Neural crest cell (in vitro differentiated cells): ENCODE measurements at places on chromosomes 1 and 21. TPM values are rescaled to one million over a fixed set of nuclear protein-coding genes. Genes with fewer than 3 reads are reported as not detected.

DNA sequence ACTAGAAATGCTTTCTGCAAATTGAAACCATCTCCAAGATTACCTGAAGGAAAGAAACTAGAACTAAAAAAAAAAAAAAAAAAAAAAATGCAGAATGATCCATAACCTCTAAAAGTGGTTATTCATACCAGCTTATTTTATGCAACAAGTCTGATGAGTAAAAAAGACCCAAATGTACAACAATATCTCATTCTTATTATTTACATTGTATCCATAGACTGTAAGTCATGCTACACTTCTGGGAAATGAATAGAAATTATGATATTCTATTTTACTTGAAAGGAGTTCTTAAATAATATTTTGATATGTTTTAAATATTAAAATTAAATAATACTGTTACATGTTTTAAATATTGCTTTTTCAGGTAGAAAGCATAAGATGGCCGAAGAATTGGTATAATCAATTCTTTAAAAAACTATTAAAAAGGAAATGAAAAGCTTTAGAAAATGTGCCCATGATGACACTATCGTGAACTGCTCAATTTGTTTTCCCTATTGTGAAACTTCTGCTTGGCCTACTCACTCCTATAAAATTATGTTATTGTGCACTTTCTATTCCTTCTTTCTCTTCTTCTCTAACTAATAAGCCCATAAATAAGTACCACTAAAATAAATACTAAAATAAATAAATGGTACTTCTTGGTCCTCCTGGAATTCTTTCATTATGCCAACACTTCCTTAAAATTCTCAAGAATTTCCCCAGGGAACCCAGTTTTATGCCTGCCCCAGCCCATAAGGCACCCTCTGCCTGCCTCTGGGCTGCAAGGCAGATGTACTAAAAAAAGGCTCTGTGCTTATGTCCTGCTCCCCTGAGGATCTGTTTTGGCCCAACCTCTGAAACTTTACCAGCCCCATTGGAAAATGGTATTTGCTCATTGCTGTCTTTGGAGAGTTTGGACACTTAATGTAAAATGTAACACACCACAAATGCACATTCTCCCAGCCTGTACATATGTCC lies 18.1 kb downstream of the SAMSN1 start:
- H3K4me3 ChIP-seq: no peak overlapping the region
- peaks cover 16% of the 10 kb centered on the region for H3K4me1 ChIP-seq
- DNase-seq: no peak
- no peak overlapping the region for H3K27ac ChIP-seq
- no peaks in the 10 kb centered on the region for H3K36me3 ChIP-seq

- peak overlapping the region; percentile 29 for H3K4me3 ChIP-seq
- no peaks in the 10 kb centered on the region for H3K36me3 ChIP-seq
- peaks cover 47% of the 10 kb centered on the region for H3K4me1 ChIP-seq
- no peaks in the 10 kb centered on the region for H3K27me3 ChIP-seq
- H3K27ac ChIP-seq: peak overlapping the region; percentile 3
These were observed 5.0 kb downstream of the HSPG2 start for GRCh38 chr1:21932127-21932526.

DNA sequence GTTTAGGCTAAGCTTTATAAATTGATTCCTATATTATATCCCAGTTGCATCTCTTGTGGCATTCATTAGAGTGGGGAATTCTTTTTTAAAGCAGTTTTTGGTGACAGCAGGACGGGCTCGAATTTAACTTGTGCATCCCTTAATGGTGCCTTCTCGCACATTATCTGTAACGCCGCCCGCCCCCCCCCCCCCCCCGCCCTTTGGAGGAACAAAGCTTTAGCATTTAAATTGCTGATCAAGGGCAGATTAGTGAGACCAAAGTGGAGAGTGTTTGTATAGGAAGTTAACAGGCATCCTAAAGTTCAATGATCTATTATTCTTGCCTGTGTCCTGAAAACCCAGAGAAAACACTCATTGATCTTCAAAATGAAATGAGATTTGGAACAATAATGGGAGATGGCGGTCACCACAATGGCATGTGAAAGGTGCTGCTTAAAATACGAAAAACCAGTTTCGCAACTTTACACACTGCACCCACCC lies 2.2 kb downstream of the LMO4 start:
- peak overlapping the region; percentile 97 for H3K4me3 ChIP-seq
- no peak for DNase-seq
- H3K36me3 ChIP-seq: peaks cover 9% of the 10 kb centered on the region
- H3K27ac ChIP-seq: peak overlapping the region; percentile 98
- no peaks in the 10 kb centered on the region for H3K27me3 ChIP-seq
- peaks cover 62% of the 10 kb centered on the region for H3K4me1 ChIP-seq

GRCh38 chr1:20936621-20937020 lies 149.5 kb upstream of the HP1BP3 start:
- no peak overlapping the region for H3K27ac ChIP-seq
- no peak overlapping the region for H3K4me3 ChIP-seq
- H3K4me1 ChIP-seq: peaks cover 9% of the 10 kb centered on the region
- no peaks in the 10 kb centered on the region for H3K27me3 ChIP-seq
- no peak for DNase-seq

DNA sequence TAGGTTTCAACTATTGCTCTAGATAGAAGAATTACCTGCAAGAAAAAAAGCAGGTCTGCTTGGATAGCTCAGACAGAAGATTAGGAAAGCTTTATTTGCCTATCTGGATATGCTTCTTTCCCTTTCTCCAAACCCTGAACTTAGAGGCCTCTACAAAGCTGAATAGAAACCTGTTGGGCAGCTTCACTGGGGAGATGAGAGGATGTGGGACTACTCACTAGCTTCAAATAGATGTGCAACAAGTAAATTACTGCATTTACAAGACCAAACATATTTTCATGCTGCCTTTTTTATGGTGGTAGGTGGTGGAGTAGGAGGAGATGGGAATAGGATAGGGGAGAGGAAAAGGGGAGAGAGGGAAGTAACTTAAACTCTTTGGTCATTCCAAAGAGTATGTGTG lies 6.4 kb downstream of the CLCA2 start:
- H3K27ac ChIP-seq: no peak overlapping the region
- H3K36me3 ChIP-seq: no peaks in the 10 kb centered on the region
- H3K27me3 ChIP-seq: peaks cover 3% of the 10 kb centered on the region
- no peak overlapping the region for H3K4me3 ChIP-seq
- no peak for DNase-seq
- H3K4me1 ChIP-seq: no peaks in the 10 kb centered on the region

DNA sequence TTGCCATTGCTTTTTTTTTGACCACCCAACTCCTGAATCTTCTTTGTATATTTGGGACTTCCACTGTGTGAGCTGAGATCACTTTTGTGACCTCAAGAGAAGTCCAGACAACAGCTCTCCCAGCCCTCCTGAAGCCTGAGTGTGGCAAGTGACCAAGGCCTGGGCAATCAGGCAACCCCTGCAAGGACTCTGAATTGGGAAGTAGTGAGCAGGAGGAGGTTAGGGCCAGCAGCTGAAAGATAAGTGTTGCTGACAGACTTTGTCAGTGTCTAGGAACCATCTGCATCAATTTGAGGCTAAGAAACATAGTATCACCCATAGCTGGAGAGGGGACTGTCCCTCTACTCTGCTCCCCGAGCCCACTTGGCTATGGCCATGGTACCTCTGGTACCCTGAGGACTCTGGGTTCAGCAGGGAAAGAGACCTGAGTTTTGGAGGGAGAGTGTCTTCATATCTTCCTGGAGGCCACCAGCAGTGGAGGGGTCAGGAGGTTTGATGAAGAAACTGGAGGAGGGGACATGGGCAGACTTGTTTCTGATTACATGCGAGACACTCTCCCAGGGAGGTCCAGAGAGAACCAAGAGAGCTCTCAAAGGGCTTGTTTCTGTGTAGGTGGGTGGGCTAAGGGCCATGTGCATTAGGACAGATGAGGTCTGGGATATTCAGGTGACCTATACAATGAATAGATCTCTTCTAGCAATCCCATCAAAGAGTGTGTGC lies 147.0 kb upstream of the DNAH14 start:
- DNase-seq: no peak
- no peak overlapping the region for H3K4me3 ChIP-seq
- H3K27ac ChIP-seq: no peak overlapping the region
- no peaks in the 10 kb centered on the region for H3K4me1 ChIP-seq

GRCh38 chr1:93576346-93576745 lies 105.3 kb downstream of the BCAR3 start:
- H3K36me3 ChIP-seq: peaks cover 13% of the 10 kb centered on the region
- peak overlapping the region; percentile 98 for H3K27ac ChIP-seq
- DNase-seq: no peak
- H3K4me1 ChIP-seq: peaks cover 34% of the 10 kb centered on the region

GRCh38 chr1:33254491-33254890 lies 1.8 kb upstream of the ZNF362 start:
- no peaks in the 10 kb centered on the region for H3K27me3 ChIP-seq
- peak overlapping the region; percentile 79 for H3K4me3 ChIP-seq
- H3K4me1 ChIP-seq: peaks cover 22% of the 10 kb centered on the region
- no peak for DNase-seq
- no peak overlapping the region for H3K27ac ChIP-seq
- H3K36me3 ChIP-seq: no peaks in the 10 kb centered on the region

DNA sequence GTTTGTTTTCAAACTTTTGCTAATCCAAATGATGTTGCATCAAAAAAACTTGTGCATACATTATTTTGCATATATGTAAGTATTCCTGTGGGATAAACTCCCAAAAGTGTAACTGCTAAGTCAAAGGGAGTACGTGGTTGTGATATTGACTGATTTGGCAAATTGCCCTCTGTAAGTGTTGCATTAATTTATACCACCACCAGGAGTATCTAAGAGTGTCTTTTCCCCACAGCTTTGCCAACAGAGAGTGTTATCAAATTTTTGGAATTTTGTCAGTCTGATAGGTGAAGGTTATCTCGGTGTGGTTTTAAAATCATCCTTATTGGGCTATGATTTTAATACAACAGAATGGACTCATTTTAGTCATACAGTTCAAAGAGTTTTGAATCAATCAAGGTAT lies 30.1 kb upstream of the PARP1 start:
- peaks cover 25% of the 10 kb centered on the region for H3K27me3 ChIP-seq
- no peak overlapping the region for H3K27ac ChIP-seq
- no peaks in the 10 kb centered on the region for H3K4me1 ChIP-seq
- no peak overlapping the region for H3K4me3 ChIP-seq

GRCh38 chr1:52753169-52753568 lies 26.9 kb downstream of the ZYG11B start:
- no peaks in the 10 kb centered on the region for H3K4me1 ChIP-seq
- no peak overlapping the region for H3K27ac ChIP-seq
- H3K27me3 ChIP-seq: no peaks in the 10 kb centered on the region
- peaks cover 4% of the 10 kb centered on the region for H3K36me3 ChIP-seq

- peaks cover 3% of the 10 kb centered on the region for H3K27me3 ChIP-seq
- H3K4me3 ChIP-seq: no peak overlapping the region
- no peak overlapping the region for H3K27ac ChIP-seq
These were observed 53.0 kb upstream of the PRELP start for GRCh38 chr1:203422656-203423055.

- no peak overlapping the region for H3K4me3 ChIP-seq
- peaks cover 2% of the 10 kb centered on the region for H3K36me3 ChIP-seq
- no peaks in the 10 kb centered on the region for H3K27me3 ChIP-seq
- no peak overlapping the region for H3K27ac ChIP-seq
- no peak for DNase-seq
These were observed 9.4 kb upstream of the ATP6V1G3 start for GRCh38 chr1:198549866-198550265.

DNA sequence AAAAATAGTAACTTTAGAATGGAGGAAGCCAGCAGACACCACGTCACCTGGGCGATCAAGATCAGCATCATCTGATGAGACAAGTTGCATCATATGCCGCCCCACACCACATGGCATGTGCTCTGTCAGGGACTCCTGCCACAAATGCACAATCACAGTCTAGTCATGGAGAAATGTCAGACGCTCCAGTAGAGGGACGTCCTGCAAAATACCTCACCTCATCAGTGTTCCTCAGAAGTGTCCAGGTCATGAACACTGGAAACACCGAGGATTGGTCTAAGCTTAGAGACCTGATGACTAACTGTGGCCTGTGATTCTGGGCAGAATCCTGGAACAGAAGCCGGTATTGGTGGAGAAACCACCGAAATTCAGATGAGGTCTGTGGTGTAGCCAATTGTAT lies 14.3 kb downstream of the ADARB1 start:
- no peaks in the 10 kb centered on the region for H3K27me3 ChIP-seq
- peaks cover 3% of the 10 kb centered on the region for H3K4me1 ChIP-seq
- H3K36me3 ChIP-seq: no peaks in the 10 kb centered on the region
- DNase-seq: no peak
- no peak overlapping the region for H3K4me3 ChIP-seq

DNA sequence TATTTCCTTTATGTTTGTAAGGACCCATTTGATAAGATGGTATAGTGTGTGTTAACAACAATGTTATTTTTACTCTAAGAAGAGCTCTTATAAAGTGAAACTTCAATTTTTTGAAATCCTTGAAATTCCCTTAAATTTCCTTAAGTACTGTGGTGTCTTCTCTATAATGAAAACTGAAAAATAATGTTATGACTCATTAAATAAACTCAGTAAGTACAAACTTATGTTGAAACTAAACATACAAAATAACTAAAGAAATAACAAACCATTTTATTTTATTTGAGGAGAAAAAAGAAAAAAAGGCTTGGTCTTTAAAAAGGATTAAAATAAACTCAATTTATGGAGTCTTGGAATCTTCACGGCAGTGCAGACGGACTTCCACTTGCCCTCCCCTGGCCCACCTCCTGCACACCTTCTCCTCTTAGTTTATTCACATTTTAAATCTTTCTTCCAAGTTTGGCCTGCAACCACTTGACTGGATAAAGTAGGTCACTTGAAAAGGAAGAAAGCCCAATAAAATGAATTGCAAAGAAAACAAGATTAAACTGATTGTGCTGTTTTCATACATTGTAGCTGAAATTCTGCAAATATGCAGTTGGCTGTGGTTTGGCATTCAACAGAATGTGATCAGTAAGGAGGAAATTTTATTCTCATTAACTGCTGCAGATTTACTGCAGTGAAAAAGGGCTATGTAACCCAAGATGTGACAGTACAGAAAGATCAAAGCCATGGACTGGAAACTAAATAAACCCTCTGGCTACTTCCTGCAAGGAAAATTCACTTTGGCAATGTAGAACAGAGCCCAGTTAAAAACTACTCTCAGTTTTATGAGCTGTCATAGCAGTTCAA lies 48.5 kb upstream of the SCYL3 start:
- H3K27ac ChIP-seq: no peak overlapping the region
- H3K4me3 ChIP-seq: no peak overlapping the region
- no peaks in the 10 kb centered on the region for H3K27me3 ChIP-seq
- H3K36me3 ChIP-seq: no peaks in the 10 kb centered on the region

GRCh38 chr1:169465281-169465680 lies 20.5 kb downstream of the SLC19A2 start:
- H3K4me3 ChIP-seq: no peak overlapping the region
- H3K27ac ChIP-seq: no peak overlapping the region
- no peaks in the 10 kb centered on the region for H3K4me1 ChIP-seq
- H3K27me3 ChIP-seq: no peaks in the 10 kb centered on the region
- no peak for DNase-seq
- H3K36me3 ChIP-seq: peaks cover 8% of the 10 kb centered on the region

Gene C1orf94
- total RNA-seq: not detected in 2 replicates

Gene CELA2A
- not detected in 2 replicates for total RNA-seq

Gene SHISAL2A
- 0.65 TPM in 1 of 2 replicates, not detected in the other for total RNA-seq

Gene HSPB7
- total RNA-seq: not detected in 2 replicates

Gene CRP
- not detected in 2 replicates for total RNA-seq

Gene ADORA1
- 1.9 and 2.0 TPM in 2 replicates for total RNA-seq

Gene TNFRSF25
- total RNA-seq: 23.4 and 26.1 TPM in 2 replicates
